ENCODE measurements at places on chromosomes 1 and 21. TPM values are rescaled to one million over a fixed set of nuclear protein-coding genes. Genes with fewer than 3 reads are reported as not detected.
A peak's percentile ranks its signal among the peaks of the same experiment; 100 is the strongest.

DNA sequence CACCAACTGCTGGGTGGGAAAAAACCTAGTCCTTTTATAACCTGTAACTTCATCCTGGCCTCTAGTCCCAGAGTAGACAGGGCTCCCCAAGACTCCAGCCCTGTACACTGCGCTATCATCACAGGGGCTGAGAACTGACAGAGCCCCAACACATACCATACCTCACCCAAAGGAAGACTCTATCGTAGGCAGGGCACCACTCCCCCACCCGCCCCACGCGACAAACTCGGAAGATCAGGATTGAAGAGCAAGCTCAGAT is 15.8 kb downstream of the INPP5B start:
- DNase-seq = no peak

GRCh38 chr1:184482136-184482535 is 95.3 kb downstream of the C1orf21 start:
- DNase-seq = peak; percentile 44

- DNase-seq = peak; percentile 71
Measured at GRCh38 chr1:64161357-64161941, 42.0 kb upstream of the UBE2U start.

DNA sequence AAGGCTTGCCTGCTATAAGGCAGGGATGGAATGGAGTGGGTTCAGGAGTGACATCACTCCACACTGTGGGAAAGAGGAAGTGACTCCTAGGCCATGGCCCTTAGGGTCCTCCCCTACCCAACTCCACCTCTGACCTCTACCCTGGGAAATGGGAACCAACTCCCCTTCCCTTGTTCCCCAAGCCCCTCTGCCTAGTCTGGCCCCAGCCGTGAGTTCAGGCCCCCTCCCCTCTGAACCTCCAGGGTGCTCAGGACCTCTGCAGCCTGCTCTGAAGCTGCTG is 3.8 kb upstream of the GUCA2A start:
- DNase-seq = no peak

GRCh38 chr1:214154596-214155292 is 126.2 kb upstream of the SMYD2 start:
- DNase-seq = no peak

Gene FMN2
- polyA plus RNA-seq = 29.0 TPM

Measured in IMR-90 (cell line).